ENCODE measurements at places on chromosomes 12 and 14.

GRCh38 chr12:48903982-48904411 lies 21.3 kb downstream of the FKBP11 start:
- DNase-seq: peak; percentile 78

- DNase-seq: no peak
These were observed 150.1 kb downstream of the CAPZA3 start for GRCh38 chr12:18888047-18888446.

DNA sequence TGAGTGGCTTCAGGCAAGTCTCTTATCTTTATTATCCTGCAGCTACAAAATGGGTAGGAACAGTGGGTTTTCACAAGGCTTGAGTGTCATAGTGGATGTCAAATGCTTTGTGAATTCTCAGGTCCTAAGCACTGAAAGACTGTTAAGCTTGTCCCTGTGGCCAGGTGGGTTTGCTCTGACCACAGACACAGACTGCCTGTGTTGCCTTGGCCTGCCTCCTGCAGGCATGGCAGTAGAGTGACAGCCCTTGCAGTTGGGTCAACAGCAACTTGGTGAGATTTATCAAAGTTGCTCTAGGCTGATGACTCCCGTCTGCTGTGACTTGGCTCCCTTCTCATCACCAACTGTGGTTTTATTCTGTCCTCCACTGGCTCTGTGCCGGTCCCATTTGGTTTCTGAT lies 520.0 kb upstream of the CCDC196 start:
- no peak for DNase-seq

DNA sequence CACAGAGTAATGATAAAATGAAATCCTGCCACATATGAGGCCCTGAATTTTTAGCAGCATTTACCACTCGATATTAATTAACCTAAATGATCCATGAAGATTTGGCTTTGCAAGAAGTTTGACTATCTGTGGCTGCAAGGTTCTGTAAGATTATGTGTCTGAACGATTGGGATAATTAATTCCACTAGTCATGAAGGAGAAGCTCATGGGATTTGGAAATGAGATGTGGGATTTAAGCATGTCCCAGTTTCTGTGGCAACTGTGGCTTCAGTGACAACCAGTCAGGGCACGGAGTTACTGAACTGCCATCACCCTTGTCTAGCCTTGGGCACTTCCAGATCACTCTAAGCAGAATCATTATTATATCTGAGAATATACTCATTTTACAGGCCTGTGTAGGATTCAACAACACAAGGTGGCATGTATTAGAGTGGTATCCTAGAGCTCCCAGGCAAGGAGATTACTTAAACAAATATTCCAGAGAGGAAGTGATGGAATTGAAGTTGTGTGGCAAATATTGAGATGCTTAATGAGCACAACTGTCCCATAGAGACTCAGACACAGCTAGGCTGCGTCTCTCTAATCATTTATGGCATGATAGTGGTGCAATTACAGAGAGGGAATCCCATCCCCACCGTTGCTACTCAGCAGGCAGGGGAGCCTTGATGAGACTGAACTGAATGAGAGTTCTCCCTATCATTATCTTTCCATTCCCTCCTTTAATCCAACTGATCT lies 205.0 kb upstream of the KRR1 start:
- no peak for DNase-seq

DNA sequence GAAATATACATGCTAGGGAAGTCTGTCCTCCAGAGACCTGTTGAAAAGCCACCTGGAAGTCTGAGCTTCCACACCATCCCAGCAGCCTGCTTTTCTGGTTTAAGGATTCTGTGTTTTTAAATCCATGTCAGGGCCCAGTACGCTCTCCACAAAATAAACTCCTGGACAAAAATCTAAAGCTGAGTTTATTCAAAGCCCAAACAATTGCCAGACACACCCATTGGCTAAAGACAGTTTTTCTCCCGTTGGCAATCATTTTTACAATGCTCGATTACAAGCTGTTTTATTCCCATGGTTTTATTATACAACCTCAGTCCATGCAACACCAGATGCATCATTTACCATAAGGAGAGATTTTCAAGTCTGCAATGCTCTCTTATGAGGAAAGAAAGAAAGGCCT lies 94.5 kb downstream of the MYRFL start:
- DNase-seq: no peak
